ENCODE measurements at places on chromosomes 4 and X. TPM values are rescaled to one million over a fixed set of nuclear protein-coding genes. Genes with fewer than 3 reads are reported as not detected.

DNA sequence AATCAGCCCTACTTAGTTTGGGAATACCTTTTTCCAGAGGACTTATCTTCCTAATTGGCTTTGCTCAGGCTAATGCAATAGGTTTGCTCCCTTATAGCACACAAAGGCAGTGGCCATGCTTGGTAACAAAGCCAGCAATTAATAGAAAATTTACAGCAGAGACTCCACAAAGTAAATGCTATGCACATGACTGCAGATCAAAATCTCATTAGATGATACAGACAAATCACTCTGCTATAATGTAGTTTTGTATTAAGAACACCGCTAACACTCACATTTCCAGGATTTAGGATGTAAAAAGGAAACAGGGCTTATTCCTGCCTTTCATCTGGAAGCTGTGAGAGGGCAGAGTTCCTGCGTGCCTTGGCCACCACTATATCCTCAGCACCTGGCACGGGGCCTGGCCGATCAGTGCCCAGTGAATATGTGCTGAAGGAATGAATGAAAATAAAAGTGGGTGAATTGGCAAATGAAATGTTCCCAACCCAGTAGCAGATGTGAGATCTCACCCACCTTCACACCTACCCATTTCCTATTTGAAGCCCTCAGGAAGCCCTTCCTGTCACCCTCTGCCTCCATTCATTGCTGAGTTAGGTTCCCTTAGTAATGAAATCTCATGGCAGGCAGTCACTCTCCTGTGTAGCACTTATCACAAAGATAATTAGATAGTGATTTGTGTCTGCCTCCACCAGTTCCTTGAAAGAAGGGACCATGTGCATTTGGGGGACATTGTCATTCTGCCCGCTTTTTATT, 5.1 kb downstream of the SEPTIN6 start:
- DNase-seq: no peak

DNA sequence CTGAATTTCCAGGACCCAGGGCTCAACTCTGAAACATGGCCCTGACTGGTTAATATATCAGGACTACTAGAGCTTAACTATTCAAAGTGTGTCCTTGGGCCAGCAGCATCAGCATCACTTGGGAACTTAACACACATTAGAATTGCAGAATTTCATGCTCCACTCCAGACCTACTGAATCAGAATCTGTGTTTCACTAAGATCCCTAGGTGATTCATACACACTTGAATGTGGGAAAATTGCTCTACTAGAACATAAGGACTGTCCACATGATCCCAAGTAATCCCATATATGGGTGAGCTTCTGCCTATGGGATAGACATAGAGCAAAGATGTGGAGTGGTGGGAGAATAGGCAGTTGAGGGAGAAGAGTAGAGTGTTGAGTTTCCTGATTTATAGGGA, 192.5 kb upstream of the CLNK start:
- DNase-seq: no peak

DNA sequence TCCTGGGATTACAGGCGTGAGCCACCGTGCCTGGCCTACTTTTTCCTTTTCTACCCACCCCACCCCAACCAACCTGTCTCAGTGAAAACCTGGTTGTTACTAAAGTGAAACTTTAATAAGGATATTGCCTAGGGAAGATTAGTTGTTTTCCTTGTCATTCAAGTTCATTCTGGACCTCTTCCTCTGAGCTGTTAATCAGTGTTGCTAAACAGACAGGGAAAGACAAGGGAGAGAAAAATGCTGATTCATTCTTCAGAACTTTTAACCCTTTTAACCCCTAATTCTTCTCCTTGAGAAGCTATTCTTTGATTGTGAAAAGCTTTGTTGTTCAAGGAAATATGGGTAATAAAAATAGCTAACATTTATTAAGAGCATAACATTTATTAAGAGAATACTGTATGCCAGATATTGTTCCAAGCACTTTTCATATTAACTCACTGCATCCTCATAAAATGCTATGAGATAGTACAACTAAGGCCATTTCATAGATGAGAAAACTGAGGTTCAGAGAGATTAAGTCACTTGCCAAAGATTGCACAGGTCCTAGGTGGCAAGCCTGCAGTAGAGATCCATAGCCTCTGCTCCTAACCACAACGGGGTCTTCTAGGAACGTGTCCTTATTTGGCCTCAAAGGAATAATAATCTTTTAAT, 34.8 kb downstream of the OSTC start:
- no peak for DNase-seq

DNA sequence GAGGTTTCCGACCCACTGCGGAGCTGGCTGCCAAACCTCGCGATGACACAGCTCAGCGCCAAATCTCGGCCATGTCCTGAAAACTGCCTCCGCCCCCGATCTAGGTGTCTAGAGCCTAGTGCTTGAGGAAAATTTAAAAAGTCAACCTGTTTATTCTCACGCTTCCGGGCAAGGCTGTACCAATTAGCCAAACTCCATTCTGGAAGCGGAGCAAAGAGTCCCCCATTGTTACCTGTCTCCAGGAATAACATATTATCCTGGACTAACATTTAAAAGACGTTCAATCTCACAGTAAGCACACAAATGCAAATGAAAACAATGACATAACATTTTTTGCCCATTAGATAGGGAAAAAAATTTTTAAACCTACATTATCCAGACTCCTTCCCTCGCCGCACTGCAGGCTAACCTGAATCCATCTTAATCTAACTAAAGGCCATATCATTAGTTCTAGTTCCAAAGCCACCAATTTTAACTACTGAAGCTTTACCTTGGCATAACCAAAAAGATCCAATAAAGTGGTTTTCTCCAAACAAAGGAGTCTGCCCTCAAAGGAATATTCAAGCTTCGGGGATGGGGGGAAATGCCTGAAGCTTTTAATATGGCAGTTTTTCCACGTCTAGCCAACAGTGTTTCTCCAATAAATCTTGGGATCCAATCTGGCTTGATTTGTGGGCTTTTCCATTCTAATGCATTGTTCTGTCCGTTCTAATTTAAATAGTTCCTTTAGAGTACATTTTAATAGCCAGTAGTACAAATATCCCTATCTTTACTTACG, 1.9 kb downstream of the HUWE1 start:
- no peak for DNase-seq

DNA sequence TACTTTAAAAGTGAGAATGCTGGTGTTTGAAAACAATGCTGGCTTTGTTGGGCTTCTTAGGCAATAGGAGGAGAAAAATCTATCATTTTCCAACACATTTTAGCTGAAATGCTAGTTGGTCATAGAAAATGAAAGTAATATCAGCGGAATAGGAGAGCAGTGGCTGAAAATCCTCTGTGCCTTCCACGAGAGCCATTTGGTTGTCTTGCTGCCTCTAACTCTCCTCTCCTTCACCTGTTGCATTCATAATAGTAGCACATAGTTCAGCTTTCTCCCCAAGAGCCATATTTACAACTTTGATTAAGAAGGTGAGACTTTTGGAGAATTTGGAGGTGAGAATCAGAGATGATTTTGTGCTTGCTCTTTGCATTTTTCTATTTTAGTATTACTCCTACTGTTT, 849.4 kb upstream of the FTHL17 start:
- no peak for DNase-seq

DNA sequence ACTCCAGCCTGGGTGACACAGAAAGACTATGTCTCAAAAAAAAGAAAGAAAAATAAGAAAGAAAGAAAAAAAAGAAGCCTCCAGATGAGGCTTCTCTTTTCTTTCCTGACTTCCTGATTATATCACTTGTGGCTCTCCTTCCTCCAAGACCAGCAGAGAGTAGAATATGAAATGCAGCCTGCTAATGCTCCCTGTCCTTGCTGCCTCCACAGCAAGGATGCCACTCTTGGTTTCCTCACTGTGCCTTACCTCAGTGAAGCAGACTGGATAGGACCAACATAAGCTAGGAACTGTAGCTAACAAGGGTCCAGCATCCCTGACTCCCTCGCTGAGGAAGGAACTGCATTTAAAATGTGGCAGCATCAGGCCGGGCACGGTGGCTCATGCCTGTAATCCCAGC, 11.7 kb downstream of the SLC25A43 start:
- DNase-seq: no peak

DNA sequence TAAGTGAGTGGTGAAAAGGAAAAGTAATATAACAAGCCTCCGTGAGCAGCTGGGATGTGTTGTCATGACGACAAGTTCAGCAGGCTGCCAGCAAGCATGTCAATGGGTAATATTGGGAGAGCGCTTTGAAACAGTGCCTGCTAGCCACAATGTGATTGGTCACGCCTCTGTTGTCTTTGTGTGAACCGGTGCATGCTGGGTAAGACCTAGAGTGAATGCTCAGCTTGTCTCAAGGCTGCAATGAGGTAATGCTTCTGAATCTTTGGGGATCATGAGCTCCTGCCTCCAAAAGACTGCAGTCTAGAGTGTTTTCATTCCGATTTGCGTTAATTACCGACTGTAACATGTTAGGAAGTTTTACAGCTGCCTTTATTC, 54.9 kb downstream of the STOX2 start:
- DNase-seq: peak; percentile 69

DNA sequence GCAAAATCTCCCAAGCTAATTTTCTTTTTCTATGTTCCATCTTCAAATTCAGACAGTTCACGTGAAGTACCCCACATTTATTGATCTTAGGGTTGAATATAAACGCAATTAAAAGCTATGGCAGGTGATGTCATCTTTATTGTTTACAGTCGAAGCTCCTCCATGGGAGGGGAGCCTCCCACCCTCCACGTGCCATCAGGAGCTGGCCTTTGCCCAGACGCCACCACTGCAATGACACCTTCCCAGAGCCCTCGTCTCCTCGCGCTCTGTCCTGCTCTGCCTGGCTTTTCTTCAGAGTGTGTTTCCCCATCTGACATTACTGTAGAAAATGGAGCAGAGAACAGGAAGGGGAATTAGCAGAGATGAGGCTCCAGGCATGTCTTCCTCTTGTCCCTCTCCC, 18.8 kb upstream of the CYP4V2 start:
- DNase-seq: no peak

- DNase-seq: no peak
Observed at GRCh38 chr4:147813109-147813773, 81.4 kb downstream of the ARHGAP10 start.

GRCh38 chr4:57109847-57110639, at the start of gene IGFBP7:
Gene IGFBP7 (minus strand): TSS chr4:57110385. CDS start chr4:57110351, 34 bp downstream.
- DNase-seq: no peak

- DNase-seq: no peak
Observed at GRCh38 chr4:30073011-30073710, 647.0 kb upstream of the PCDH7 start.

SSX2B gene
- total RNA-seq: not detected

USP26 gene
- not detected for total RNA-seq

FSTL5 gene
- total RNA-seq: 2.1 TPM

TEC gene
- 2.6 TPM for total RNA-seq

PSAPL1 gene
- 0.05 TPM for total RNA-seq

EVC2 gene
- total RNA-seq: 9.8 TPM

ASB9 gene
- total RNA-seq: 3.4 TPM

LRIT3 gene
- total RNA-seq: 0.16 TPM
